Glomerular endothelial cell (primary cell): ENCODE measurements at places on chromosomes 2 and 18. TPM values are rescaled to one million over a fixed set of nuclear protein-coding genes. Genes with fewer than 3 reads are reported as not detected.
A peak's percentile ranks its signal among the peaks of the same experiment; 100 is the strongest.

DNA sequence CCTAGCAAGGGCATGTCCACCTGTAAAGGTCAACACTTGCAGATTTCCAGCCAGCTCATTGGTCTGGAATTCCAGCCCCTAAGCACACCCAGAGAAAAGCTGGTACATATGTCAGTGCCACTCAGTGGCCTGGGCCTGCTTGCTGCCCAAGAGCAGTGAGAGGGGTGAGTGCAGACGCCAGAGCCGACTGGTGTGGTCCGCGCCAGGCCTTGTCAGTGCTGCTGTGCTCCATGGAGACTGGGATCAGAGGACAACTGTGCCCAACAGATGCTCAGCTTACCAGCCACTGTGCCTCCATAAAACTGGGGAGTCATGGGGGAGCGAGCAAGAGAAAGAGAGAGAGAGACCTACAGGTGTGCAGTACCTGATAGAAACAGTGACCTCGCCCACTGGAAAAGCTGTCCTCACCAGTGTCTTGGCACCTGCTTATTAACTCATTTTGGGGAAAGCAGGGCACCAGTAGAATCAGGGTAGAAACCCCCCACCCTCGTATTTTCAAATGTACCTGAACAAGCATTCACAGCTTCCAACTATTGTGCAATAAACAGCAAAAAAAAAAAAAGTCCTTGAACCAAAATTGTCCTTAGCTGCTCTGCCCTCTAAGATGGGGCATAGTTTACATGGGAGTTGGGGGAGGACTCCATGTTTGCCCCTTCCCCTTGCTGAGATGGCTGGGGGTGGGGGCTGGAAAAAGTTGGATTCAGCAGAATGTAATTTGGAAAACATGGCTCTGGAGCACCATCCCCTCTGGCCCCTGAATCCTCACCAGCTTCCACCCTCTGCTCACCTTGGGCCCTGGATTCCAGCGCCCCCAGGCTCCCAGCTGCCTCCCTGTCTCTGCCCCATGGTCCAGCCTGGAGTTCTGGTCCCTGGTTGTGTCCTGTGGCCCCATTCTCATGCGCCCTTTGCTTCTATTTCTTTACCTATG is 1.4 kb upstream of the SP140L start:
- DNase-seq = no peak

GRCh38 chr2:10245661-10246060 is 57.0 kb upstream of the HPCAL1 start:
- no peak for DNase-seq

ANKRD62 gene
- total RNA-seq = not detected in 2 replicates

- DNase-seq = no peak
These were observed 475.3 kb downstream of the RIT2 start for GRCh38 chr18:42640160-42640559.

DNA sequence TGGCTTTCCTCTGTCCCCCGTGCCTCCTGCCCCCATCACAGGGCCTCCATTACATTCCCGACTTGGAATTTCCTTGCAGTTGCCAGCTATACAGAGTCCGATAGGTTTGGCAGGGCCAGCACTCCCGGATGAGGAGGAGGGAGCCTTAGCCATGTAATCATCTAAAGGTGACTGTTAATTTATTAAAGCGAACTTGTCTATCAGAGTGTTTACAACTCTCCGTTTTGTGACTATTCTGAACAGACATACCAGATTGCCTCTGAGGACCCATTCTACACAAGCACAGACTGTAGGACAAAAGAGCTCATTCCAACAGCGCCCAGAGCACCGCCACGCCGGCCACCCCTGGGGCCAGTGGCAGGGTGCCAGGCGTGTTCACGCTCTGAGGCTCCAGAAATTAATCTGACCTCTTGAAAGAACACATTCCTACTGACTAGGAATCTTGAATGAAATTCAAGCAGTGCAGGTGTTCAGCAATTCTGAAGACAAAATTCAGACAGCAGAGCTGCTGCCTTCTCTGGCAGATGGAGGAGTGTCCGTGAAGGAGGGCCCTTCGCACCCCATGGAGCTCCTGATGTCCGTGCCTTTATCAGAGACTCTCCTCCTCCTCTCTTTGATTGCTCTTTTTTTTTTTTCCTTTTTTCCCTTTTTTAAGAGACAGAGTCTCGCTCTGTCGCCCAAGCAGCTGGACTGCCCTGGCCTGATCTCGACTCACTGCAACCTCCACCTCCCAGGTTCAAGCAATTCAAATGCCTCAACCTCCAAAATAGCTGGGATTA is 58.1 kb upstream of the RALBP1 start:
- DNase-seq = no peak

DNA sequence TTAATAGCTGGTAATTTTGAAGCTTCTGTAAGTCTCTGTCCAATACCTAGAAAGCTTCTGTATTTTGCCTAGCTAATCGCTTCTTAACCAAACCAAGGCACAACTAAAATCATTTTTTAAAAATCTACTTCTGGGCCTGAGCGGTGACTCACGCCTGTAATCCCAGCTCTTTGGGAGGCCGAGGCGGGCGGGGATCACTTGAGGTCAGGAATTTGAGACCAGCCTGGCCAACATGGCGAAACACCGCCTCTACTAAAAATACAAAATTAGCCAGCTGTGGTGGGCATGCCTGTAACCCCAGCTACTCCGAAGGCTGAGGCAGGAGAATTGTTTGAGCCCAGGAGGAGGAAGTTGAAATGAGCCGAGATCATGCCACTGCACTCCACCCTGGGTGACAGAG is 148.6 kb upstream of the FIGN start:
- DNase-seq = no peak

DNA sequence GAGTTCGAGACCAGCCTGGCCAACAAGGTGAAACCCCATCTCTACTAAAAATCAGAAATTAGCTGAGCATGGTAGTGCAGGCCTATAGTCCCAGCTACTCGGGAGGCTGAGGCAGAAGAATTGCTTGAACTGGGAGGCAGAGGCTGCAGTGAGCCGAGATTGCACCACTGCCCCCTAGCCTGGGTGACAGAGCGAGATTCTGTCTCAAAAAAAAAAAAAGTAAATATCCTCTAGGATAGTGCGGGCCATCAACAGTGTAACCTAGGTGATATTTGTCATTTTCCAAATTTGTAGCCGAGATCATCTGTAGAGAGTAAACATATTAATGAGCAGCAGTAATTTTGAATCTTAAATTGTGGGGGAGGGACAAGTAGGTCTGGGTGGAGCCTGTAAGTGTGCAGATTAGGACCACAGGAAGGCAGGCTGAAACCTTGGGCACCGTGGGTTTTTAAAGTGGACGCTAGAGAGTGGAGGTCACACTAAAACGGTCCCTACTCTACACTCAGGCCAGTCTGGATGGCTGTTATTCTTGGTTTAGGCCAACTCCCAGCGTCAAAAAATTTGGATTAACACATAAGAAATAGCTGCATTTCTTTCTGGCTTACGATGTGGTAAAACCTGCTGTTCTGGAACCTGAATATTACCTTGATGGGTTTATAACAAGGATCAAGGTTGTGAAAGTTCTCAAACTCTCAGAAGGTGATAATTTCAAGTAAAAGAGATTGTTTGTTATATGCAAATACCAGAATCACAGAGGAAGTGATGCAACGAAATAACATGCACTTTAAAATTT is 22.7 kb upstream of the TET3 start:
- no peak for DNase-seq

GRCh38 chr2:102250278-102250821 is 61.0 kb upstream of the IL1RL1 start:
- DNase-seq = no peak

- DNase-seq = no peak
These were observed 134.7 kb downstream of the LDLRAD4 start for GRCh38 chr18:13353084-13353823.

FBXO36 gene
- 1.9 and 4.1 TPM in 2 replicates for total RNA-seq

GRCh38 chr2:64021578-64021977 is 2.4 kb upstream of the VPS54 start:
- no peak for DNase-seq

DNA sequence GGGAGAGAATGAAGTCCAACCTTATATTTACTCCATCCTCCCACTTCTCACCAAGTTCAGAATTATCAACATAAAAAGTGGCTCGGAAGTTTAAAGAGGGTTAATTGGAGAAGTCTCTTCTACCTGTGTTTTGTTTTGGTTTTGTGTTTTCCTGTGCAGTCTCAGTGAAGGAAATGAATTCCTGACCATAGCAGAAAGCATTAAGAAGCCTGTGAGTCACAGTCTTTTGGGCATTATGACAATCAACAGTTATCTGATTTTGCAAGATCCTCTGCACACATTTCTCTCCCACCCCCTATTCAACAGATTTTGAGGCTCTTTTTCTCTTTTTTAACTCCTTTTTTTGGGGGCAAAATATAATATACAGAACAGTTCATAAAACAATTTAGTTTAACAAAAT is 8.6 kb upstream of the RPL37A start:
- no peak for DNase-seq

MALL gene
- 94.9 and 197 TPM in 2 replicates for total RNA-seq

DNA sequence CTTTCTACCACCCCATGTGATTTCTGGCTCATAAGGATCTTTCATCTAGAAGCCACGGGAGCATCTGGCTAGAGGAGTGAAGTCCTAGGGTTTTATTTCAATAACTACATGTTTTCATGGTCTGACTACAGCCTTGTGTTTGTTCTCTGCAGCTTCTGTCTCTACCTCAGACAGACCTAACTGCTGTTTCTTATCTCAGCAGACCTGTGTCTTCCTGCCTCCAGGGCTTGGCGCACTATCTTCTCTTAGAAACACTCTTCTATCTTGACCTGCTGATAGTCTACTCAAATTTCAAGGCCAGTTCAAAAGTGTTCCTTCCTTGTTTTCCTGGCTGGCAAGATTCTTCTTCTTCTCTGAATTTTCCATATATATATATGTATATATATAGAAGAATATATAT is 11.0 kb upstream of the TRIB2 start:
- no peak for DNase-seq

CRYGD gene
- not detected in 2 replicates for total RNA-seq

KLHL30 gene
- total RNA-seq = 0.12 TPM in 1 of 2 replicates, not detected in the other

DNA sequence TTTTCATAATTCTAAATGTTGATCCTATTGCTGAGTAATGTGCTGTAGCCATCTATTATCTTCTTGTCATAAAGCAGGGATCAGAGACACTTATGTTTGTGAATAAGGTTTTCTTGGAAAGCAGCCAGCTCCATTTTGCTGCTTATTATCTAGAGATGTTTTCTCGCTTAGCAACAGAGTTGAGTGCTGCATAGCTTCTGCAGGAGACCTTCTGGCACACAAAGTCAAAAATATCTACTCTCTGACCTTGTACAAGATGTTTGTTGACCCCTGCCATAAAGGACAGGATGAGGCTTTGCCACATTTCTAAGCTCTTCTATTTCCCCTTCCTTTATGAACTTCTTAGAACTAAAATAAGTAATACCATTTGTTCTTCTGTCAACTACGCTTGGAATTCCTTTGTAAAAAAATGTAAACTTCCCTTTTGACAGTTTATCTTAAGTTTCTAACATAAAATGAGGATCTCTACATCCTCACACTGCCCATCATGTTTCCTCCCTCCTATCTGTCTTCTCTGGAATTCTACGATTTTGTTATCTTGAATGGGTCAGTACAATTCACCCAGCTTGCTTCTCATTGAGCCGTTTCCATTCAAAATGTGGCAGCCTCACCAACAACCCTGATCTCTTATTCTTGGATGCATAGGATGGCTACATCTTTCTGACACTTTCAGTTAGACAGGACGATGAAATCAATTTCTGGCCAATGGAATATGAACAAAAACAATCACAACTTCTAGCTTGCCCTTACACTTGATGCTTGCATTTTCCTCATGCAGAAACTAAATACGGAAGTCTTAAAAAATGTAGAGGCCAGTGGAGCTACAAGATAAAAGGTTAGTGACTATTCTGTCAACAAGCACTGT is 1377.0 kb downstream of the SUCLG1 start:
- peak; percentile 100 for DNase-seq

DNA sequence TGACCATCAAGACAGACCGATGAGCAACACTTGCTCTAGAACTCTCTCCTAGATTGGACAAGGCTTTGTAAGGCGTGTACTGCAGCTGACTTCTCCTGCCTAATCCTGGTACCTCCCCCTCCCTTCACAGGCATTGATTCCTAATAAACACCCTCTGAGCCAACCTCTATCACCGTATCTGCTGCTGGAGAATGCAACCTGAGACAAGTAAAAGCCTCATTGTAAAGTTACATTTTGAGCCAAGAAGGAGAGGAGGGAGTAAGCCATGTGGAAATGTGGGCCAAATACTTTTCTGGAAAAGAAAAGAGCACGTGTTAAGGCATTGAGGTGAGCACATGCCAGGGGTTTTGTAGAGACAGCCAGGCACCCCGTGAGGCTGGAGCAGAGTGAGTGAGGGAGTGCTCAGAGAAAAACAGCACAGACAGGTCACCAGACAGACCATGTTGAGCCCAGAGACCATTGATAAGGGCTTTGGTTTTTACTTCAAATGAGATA is 2.6 kb upstream of the WDFY1 start:
- no peak for DNase-seq

GRCh38 chr2:127401757-127402695 is 14.3 kb upstream of the MAP3K2 start:
- DNase-seq = no peak

DNA sequence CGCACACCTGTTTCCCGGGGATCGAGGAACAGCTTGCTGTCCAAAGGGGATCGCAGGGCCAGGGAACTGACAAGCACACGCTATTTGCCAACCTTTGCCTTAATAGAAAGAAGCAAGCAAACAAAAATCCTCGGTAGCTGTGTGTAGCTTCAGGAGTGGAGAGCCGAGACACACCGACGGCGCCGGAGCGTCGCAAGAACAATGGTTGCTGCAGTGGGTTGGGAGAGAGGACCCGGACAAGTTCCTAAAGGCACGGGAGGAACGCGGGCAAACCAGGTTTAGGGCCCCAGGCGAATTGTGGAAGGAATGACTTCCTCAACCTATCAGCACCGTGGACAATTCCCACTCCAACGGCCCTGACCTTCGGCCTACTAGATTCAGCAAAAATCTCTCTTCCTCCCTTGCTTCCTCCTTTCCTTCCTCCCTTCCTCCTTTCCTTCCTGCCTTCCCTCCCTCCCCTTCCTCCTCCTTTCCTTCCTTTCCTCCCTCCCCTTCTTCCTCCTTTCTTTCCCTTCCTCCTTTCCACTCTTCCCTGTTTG is 4.9 kb upstream of the NEUROD1 start:
- no peak for DNase-seq

GRCh38 chr2:26469092-26469710 is 8.7 kb downstream of the OTOF start:
- no peak for DNase-seq

GRCh38 chr2:149740490-149740889 is 152.9 kb upstream of the MMADHC start:
- DNase-seq = no peak

CFAP210 gene
- total RNA-seq = not detected in 2 replicates

HYCC2 gene
- total RNA-seq = 6.2 and 11.0 TPM in 2 replicates

DNA sequence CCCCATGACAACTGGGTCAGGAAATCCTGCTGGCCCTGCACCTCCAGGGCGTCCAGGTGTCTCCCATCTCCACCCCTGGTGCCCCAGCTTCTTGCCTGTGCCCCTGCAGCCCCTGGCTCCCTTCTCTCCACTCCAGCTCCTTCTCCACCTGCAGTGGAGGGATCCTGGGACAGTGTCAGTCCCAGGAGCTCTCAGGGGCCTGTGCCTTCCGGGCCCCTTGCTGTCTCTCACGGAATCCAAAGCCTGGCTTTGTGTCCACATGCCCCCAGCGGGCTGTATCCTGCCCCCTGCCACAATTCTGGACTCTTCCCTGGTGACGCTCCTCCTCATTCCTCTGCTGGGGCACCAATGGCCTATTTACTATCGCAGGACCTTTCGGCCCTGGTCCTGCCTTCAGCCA is 58.2 kb downstream of the MYT1L start:
- no peak for DNase-seq

- no peak for DNase-seq
These were observed 43.0 kb upstream of the CAVIN2 start for GRCh38 chr2:191889931-191890330.

NYAP2 gene
- not detected in 2 replicates for total RNA-seq
